NCI-H1436 treated with DMSO at 0.1 percent for 48 hours (cell line): ENCODE measurements at places on chromosomes 3 and 15.

DNA sequence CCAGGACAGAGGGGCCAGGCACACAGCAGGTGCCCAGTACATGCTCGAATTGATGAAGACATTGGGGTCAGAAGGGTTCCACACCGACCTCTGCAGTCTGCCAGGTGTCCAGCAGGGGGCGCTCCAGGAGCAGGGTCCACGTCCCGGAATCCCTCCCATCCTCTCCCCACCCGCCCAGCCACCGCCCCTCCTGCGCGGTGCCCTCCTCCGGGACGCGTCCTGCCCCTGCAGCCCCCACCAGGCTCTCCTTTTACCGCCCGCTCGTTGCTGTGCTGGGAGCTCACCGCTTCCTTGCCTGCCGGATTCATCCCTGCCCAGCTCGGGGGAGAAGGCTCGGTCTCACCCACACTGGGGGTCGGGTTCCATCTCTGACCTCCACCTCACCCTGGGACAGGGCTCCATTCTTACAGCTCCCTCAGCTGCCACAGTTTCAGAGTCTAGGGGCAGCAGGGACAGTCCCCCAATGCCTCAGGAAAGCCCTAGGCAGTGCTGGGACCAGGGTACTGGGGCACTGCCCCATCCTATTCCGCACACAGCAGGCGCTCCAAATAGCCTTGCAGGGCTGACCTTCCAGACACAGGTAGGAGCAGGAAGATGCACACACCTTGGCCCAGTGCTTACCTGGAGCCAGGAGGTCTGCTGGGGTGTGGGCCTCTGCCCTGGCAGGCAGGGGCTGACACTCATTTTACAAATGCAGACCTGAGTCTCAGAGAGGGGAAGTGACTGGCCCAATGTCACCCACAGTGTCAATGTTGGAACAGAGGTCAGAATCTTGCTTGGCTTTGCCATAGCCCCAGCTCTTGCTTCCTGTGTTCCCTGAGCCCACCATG lies 31.0 kb downstream of the GRIP2 start:
- DNase-seq: no peak

GRCh38 chr15:88904624-88905327 lies 8.4 kb downstream of the MFGE8 start:
- no peak for DNase-seq

DNA sequence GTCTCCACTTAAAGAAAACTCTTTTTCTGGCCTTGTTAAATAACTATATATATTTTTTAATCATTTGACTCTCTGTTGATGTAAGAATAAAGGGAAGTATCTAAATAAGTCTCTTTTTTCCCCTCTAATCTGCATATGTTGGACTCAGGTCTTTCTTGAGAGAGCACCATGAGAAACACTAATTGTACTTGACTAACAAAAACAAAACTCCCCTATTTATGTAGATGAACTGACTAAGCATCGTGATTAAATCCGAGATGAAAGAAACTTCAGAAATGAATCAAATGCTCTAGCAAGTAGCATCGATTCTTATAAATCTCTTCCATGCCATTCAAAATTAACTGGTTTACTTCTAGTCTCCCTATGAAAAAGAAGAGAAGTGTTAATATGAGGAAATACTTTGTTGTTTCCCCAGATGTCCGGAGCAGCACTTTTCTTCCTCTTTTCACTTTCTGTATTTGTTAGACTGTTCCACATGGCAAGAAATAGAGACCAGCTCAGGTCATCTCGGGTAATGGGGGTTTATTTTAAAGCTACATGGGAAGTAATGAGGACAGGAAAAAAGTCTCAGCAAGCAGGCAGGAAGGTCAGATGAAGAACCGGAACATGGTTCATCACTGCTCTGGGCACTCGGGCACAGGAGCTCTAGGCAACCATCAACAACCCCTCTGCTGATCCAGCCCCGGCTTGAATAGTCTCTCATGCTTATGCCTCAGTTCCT lies 288.3 kb downstream of the CNTN6 start:
- no peak for DNase-seq

GRCh38 chr15:98694161-98694560 lies 45.8 kb downstream of the IGF1R start:
- DNase-seq: no peak

- DNase-seq: no peak
Observed at GRCh38 chr3:136624371-136624770, 127.8 kb downstream of the STAG1 start.

DNA sequence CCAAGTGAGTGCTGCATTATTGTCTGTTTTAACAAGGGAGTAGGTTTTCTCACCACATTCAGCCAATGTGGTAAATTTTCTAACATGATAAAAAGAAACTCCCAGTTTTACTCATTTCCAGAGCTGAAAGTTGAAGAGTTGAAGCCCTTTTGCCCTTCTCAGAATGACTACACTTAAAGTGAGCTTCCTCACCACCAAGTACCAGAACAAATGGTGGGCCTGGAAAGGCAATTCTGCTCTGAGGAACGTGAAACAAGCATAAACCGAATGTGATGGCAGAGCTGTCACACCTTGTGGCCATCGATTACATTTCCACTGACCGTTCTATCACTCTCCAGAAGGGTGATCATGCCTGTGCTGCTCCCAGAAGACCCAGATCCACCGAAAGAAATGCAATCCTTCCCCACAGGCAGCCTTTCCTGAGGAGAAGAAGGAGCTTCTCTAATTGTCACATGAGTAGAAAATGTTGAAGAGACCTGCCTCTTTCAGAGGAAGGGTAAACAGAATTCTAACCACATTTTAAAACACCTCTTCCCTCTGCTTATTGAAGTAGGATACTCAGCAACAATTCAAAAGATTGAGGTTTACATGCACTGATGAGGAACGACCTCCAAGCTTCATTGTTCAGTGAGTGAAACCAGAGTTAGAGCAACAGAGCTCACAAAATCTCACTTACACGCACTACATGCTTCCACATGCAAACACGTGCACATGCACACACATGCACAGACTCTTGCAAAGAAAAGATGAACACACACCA lies 21.4 kb upstream of the CCR9 start:
- no peak for DNase-seq

GRCh38 chr15:65209701-65210643 lies 1.3 kb downstream of the CILP start:
- no peak for DNase-seq

DNA sequence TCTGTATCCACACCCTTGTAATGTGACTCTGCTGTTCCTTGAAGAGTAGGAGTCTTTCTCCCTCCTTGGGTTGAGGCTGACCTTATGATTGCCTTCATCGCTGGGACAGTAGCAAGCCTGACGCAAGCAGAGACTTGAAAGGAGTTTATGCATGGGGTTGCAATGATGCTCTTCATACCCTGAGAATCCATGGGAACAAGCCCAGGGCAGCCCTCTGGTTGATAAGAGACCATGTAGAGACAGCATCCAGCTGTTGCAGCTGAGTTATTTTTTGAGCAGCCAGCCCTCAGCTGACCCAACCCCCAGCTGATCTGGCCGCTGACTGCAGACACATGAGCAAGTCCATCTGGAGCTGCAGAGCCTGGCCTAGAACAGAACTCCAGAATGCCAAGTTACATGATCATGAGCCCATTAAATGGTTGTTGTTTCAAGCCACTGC lies 60.6 kb upstream of the ARNT2 start:
- DNase-seq: no peak

GRCh38 chr15:29140475-29141307 lies 128.9 kb downstream of the NSMCE3 start:
- DNase-seq: no peak

GRCh38 chr15:58438956-58439355 lies 7.2 kb downstream of the LIPC start:
- no peak for DNase-seq

- DNase-seq: no peak
Observed at GRCh38 chr15:48645558-48646330, at the start of gene FBN1. Gene FBN1 (minus strand): TSS chr15:48645709. CDS start chr15:48644769, 940 bp downstream.

- DNase-seq: no peak
Observed at GRCh38 chr15:75672646-75673425, 25.1 kb downstream of the SNX33 start.

DNA sequence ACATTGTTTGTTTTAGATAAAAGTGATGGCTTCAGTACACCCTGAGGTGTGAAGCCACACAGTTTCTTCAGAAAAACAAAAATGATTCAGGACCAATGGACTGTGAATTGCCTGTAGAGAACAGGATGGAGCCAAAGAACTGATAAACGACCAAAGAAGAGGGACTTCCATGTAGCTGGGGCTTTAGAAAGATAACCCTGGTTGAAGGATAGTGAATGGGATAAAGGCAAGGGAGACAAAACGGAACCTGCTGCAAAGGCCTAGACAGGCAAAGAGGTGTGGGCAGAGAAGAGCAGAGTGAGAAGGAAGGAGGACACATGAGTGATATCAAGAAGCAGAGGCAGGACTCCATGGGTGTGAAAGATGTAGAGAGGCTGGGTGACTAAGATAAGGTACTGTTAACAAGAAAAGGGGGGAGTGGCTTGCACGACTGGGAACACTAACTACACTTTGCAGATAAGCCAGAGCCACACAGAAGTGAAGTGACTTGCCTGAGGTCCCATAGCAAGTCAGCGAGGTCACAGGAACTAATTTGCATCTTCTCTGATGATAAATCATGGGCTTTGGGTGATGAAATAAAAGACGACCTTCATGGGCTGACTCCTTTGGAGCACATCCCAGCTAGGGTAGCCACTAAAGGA lies 44.3 kb downstream of the RAB6B start:
- DNase-seq: no peak

DNA sequence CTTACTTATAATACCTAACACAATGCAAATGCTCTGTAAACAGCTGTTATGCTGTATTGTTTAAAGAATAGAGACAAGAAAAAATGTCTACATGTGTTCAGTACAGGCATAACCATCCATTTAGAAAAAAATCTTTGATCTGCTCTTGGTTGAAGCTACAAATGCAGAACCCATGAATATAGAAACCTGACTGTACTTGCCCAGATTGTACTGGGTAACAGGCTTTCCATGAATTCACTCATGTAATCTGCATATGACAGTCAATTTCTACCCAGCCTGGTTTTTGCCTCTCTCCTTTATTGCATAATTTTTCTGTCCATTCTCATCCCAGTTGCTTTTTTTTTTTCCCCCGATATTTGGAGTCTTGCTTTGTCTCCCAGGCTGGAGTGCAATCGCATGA lies 62.6 kb upstream of the ETV5 start:
- no peak for DNase-seq

DNA sequence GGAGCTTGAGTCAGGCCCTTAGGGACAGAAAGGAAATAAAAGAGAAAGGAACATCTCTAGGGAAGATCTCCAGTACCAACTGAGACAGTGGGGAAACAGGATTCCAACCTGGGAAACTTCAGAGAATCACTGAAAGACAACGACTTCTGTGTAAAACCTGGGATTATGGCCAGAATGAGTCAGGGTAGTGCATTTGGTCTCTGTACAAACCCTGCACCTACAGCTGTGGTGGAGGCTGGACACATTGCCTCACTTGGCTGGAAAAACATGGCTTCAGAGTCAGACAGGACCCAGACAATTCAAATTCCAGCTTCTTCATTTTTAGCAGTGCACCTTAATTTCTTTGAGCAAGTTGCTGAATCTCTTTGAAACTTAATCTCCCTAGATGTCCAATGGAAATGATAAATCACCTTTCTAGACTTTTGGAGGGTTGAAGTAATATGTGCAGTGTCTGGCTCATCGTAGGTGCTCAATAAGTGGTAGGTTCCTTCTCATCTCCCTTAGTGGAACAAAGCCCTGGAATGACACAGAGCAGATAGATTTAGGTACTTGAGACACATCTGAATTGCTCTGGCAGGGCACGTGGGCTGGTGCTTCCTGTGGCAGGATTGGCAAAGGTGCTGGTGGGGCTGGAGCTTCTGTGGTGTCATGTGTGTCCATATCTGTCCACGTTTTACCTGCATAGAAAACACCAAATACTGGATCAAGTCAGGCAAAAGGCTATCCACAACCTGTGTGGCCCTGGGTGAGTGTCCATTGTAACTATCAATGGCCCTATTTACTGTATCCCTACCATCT lies 6.1 kb upstream of the CLSTN2 start:
- no peak for DNase-seq

DNA sequence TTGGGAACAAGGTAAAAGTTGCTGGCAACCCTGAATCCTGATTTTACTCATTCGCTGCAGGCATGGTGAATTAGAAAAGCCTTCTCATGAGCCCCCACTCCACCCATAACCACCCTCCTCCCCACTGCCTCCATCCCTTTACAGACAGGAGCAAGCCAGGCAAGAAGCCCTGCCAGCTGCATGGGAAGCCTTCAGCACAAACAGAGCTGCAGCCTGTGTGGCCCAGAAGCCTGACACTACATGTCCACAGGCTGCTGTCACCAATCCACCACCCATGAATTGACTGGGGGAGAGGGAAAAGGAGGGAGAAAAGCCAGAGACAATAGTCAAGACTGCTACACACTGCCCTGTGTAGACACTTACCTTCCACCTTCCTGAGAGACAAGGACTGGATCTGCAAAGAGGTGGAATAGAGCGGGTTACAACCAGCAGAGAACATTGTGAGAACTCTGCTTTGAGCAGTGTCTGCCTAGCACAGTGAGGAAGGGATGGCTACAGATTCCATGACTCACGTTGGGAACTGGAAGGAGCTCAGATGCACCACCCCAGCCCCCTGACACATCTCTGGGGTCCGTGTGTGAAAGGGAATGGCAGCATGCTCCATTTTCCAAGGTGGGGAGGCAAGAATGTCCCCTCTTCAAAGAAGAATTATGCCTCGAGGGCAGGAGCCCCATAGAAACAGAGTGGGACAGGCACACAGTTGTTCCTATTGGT lies 33.9 kb downstream of the DZIP1L start:
- DNase-seq: no peak

DNA sequence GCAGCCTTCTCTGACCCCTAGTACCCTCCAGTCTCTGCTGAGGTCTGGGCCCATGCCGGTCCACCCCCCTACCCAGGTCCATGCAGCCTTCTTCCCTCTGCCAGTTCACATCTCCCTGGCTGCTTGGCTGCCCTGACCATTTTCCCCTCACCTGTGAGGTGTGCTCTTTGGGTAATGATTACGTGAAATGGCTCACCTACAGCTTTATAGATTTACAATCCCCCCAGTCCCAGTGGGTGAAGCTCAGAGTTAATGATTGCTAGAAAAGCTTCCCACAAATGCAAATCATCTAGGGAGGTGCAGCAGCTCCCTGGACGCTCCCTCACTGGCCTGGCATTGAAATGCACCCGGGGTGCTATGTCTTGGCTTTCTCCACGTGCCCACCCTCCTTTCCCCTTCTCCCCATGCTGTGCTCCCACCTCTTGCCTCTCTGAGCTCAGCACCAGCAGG lies 18.7 kb downstream of the PAQR5 start:
- no peak for DNase-seq

DNA sequence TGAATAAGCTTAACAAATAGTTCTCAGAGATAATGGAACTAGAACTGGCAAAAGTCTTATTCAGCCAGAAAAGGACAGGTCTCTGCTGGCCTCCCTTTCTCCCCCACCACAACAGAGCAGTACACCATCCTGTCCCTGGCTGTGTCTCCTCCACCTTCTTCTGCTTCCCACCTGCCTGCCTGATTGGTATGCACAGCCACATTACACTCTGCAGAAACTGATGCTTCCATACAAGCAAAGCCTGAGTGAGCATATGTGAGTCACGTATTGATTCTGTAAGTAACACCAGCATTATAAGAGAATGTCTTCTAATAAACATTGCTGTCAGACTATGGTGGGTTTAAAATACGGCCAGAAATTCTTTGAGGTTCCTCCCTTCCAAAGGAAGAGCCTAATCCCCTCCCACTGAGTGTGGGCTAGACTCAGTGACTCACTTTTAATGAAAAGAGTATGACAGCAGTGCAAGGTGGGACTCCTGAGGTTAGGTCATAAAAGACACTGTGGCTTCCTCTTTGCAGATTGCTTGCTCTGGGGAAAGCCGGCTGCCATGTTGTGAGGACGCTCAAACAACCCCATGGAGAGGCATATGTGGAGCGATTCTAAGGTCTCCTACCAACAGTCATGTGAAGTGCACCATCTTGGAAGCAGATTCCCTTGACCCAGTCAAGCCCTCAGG lies 44.4 kb downstream of the ANXA2 start:
- DNase-seq: no peak
